ENCODE measurements at places on chromosomes 1 and 21.

- no peak for DNase-seq
Observed at GRCh38 chr1:203453016-203453415, 22.6 kb upstream of the PRELP start.

GRCh38 chr1:204680461-204680860 is 5.1 kb downstream of the LRRN2 start:
- DNase-seq: no peak

- no peak for DNase-seq
Observed at GRCh38 chr1:23719162-23719820, 24.0 kb upstream of the ELOA start.

GRCh38 chr1:226549094-226549936 is 751 bp downstream of the STUM start:
- DNase-seq: no peak

- DNase-seq: no peak
Observed at GRCh38 chr1:221101807-221102605, 222.8 kb downstream of the HLX start.

GRCh38 chr21:33067043-33067442 is 2.9 kb upstream of the OLIG1 start:
- DNase-seq: no peak

- DNase-seq: no peak
Observed at GRCh38 chr1:30197639-30198450, 525.5 kb downstream of the MATN1 start.

DNA sequence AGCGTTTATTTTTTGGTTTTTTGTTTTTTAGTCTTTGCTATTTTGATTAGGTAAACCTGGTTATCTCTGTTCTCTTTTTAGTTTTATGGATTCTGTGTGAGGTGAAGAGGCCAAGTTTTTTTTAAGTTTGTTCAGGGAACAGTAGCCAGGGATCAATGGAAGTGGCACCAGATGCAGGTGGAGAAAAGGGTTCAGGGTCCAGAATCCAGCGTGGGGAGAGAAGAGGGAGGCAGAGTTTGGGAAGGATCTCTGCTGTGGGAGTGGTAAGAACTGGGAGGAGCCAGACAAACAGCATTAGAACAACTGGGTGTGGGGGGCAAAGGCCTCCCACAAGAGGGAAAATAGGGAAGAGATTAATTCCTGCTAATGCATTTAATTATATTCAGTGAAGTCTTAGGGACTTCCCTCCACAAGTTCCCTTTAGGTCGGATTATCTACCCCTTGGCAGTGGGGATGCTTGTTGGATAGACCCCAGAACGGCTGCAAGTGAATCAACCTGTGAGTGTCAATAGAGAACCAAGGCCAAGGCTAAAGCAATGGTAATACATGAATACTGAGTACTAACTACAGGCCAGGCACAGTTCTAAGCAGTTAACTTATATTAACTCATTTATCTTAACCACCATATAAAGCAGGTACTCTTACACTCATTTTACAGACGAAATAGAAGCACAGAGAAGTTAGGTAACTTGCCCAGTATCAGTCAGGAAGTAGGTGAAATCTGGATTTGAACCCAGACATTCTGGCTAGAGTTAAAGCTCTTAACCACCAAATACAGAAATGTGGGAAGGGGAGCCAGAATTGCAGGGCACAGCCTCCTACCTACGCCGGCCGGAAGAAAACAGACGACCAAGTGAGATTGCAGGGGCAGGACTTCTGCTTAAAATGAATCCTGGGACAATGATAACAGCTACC is 498 bp downstream of the GNAT2 start:
- DNase-seq: no peak

Measured in activated T-helper 1 cell treated with Interleukin-2 at 50 U/mL for 16 hours (primary cell).